ENCODE measurements at places on chromosomes 4 and X. TPM values are rescaled to one million over a fixed set of nuclear protein-coding genes. Genes with fewer than 3 reads are reported as not detected.
A peak's percentile ranks its signal among the peaks of the same experiment; 100 is the strongest.

Gene CTAG1A
- total RNA-seq = not detected

GRCh38 chrX:74902806-74903205 lies 22.4 kb downstream of the NEXMIF start:
- no peaks in the 10 kb centered on the region for H3K36me3 ChIP-seq
- H3K4me1 ChIP-seq = no peaks in the 10 kb centered on the region
- H3K4me3 ChIP-seq = no peak overlapping the region
- no peak overlapping the region for H3K27ac ChIP-seq

- H3K27me3 ChIP-seq = no peaks in the 10 kb centered on the region
- DNase-seq = no peak
- no peaks in the 10 kb centered on the region for H3K36me3 ChIP-seq
- H3K27ac ChIP-seq = no peak overlapping the region
- no peak overlapping the region for H3K4me3 ChIP-seq
- H3K4me1 ChIP-seq = no peaks in the 10 kb centered on the region
These were observed 26.7 kb upstream of the PLAC1 start for GRCh38 chrX:134684956-134685355.

Gene SH3D19
- 107 TPM for total RNA-seq

DNA sequence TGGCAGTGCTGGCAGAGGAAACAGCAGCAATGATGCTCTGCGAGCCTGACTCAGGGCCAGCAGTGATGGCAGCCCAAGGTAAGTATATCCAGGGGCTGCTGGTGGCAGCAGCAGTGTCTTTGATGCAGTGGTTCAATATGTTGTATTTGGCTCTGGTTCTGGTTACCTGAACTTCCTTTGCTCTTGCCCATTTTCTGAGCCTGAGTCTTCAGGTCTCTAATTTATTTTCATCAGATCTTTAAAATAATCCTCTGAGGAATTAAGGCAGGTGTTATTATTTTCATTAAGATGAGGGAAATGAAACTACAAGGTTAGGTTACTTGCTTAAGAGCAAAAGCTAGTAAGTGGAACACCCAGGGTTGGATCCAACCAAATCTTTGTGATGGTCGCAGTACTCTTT lies 102.8 kb upstream of the BMP2K start:
- H3K4me1 ChIP-seq = peaks cover 5% of the 10 kb centered on the region
- H3K27ac ChIP-seq = no peak overlapping the region
- H3K27me3 ChIP-seq = no peaks in the 10 kb centered on the region
- no peak overlapping the region for H3K4me3 ChIP-seq
- DNase-seq = no peak
- no peaks in the 10 kb centered on the region for H3K36me3 ChIP-seq

GRCh38 chrX:103253608-103254007 lies 1.3 kb downstream of the TCEAL8 start:
- H3K27ac ChIP-seq = peak overlapping the region; percentile 87
- H3K27me3 ChIP-seq = peaks cover 8% of the 10 kb centered on the region
- no peak for DNase-seq
- H3K4me1 ChIP-seq = peaks cover 8% of the 10 kb centered on the region
- H3K4me3 ChIP-seq = peak overlapping the region; percentile 59
- H3K36me3 ChIP-seq = no peaks in the 10 kb centered on the region

Gene PRRG1
- 2.9 TPM for total RNA-seq

GRCh38 chr4:93645120-93645519 lies 183.4 kb upstream of the ATOH1 start:
- H3K27me3 ChIP-seq = no peaks in the 10 kb centered on the region
- no peak overlapping the region for H3K27ac ChIP-seq
- no peak overlapping the region for H3K4me3 ChIP-seq
- H3K4me1 ChIP-seq = no peaks in the 10 kb centered on the region
- DNase-seq = no peak

- H3K27ac ChIP-seq = no peak overlapping the region
- H3K4me1 ChIP-seq = no peaks in the 10 kb centered on the region
- no peaks in the 10 kb centered on the region for H3K36me3 ChIP-seq
These were observed 52.4 kb upstream of the HPSE start for GRCh38 chr4:83387012-83387411.

DNA sequence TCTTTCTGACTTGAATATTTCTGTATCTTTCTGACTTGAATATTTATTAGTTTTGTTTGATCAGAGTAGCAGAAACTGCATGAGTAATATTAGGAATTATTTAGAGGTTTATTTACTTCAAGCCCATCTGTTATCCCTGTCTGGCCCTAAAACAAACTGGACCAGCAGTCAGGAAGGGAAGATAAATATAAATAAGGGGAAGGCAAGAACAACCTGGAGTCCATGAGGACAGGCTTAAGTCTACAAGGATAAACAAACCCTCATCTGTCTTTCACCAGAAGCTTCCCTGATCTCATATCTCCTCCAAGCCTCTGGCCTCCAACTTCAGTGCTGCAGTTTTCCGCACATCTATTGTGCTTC lies 524.9 kb downstream of the CENPC start:
- H3K4me1 ChIP-seq = no peaks in the 10 kb centered on the region
- H3K36me3 ChIP-seq = no peaks in the 10 kb centered on the region
- no peak overlapping the region for H3K27ac ChIP-seq
- H3K4me3 ChIP-seq = no peak overlapping the region

Gene SPON2
- 32.6 TPM for total RNA-seq

GRCh38 chr4:167282171-167282864 lies 48.0 kb upstream of the SPOCK3 start:
- H3K4me3 ChIP-seq = no peak overlapping the region
- DNase-seq = no peak
- no peaks in the 10 kb centered on the region for H3K36me3 ChIP-seq
- H3K27me3 ChIP-seq = no peaks in the 10 kb centered on the region

Gene BEND2
- not detected for total RNA-seq

Gene SSX3
- not detected for total RNA-seq

DNA sequence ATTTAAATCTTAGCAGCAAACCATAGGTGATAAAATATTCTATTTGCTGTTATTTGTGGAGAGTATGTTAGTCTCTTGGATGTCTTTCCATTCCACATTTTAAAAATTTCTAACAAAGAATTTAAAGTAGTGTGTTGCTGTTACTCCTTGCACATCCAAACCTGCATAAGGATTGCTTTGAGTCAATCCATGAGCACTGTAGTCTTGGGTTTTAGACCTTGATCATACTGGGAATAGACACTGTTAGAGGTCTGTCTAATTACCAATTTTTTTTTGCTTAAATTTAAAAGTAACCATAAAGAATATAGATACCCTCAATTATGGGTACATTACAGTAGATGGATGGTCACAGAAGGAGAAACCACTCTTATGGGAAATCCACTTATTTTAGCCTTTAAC lies 1.5 kb downstream of the AFP start:
- H3K36me3 ChIP-seq = no peaks in the 10 kb centered on the region
- no peak for DNase-seq
- H3K27me3 ChIP-seq = no peaks in the 10 kb centered on the region
- H3K27ac ChIP-seq = no peak overlapping the region
- no peak overlapping the region for H3K4me3 ChIP-seq

GRCh38 chr4:144557404-144557803 lies 88.6 kb upstream of the HHIP start:
- no peaks in the 10 kb centered on the region for H3K36me3 ChIP-seq
- no peak overlapping the region for H3K4me3 ChIP-seq
- DNase-seq = no peak
- no peaks in the 10 kb centered on the region for H3K27me3 ChIP-seq

Gene PPAT
- total RNA-seq = 1.3 TPM

Measured in stomach (tissue), 19 donors.